T-cell (primary cell): ENCODE measurements at places on chromosomes 16 and 17. TPM values are rescaled to one million over a fixed set of nuclear protein-coding genes. Genes with fewer than 3 reads are reported as not detected.

GRCh38 chr16:4510747-4511426 is 27.7 kb downstream of the CDIP1 start:
- H3K27ac ChIP-seq, result no peak overlapping the region
- peaks cover 74% of the 10 kb centered on the region for H3K36me3 ChIP-seq
- no peaks in the 10 kb centered on the region for H3K27me3 ChIP-seq
- no peak overlapping the region for H3K4me3 ChIP-seq

- no peaks in the 10 kb centered on the region for H3K36me3 ChIP-seq
- no peak overlapping the region for H3K27ac ChIP-seq
- no peaks in the 10 kb centered on the region for H3K27me3 ChIP-seq
- no peak overlapping the region for H3K4me3 ChIP-seq
These were observed 164.1 kb upstream of the TOM1L1 start for GRCh38 chr17:54736573-54736972.

DNA sequence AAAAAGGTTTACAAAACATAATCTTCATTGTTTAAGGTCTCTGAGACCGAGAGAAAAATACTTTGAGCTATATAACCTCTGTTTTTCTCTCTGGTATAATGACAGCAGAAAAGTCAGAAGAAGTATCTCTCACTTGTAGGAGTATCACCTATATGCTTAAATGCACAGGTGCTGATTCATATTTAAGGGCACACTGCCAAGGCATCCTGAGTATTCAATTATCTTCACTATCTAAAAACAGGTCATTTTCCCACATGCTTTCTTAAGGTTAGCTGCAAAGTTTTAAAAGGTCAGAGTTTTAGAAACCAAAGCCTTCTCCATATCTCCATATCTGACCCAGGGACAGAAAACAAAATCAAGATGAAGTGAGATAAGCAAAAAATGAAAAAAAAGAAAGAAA is 99.3 kb upstream of the C17orf78 start:
- H3K27me3 ChIP-seq, result no peaks in the 10 kb centered on the region
- no peak for DNase-seq
- no peak overlapping the region for H3K27ac ChIP-seq
- peaks cover 2% of the 10 kb centered on the region for H3K36me3 ChIP-seq
- H3K4me1 ChIP-seq, result no peaks in the 10 kb centered on the region

- H3K27ac ChIP-seq, result no peak overlapping the region
- no peaks in the 10 kb centered on the region for H3K36me3 ChIP-seq
- H3K27me3 ChIP-seq, result no peaks in the 10 kb centered on the region
These were observed 330.0 kb upstream of the SOX9 start for GRCh38 chr17:71790791-71791190.

DNA sequence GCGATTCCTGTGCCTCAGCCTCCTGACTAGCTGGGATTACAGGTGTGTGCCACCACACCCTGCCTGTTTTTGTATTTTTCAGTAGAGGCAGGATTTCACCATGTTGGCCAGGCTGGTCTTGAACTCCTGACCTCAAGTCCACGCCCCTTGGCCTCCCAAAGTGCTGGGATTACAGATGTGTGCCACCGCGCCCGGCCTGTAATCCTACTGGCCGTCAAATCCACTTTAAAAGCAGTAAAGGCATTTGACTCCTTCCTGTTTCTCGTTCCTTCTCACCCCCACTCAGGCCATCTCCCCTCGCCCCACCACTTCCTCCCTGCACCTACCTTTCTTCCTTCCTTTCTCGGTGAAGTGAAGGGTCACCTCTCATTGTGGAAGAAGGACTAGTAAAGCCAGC is 69.4 kb upstream of the CREBBP start:
- no peak for DNase-seq
- H3K4me3 ChIP-seq, result no peak overlapping the region
- H3K4me1 ChIP-seq, result peaks cover 2% of the 10 kb centered on the region
- H3K27me3 ChIP-seq, result no peaks in the 10 kb centered on the region
- H3K36me3 ChIP-seq, result no peaks in the 10 kb centered on the region

GRCh38 chr16:58345574-58346354 is 46.5 kb upstream of the GINS3 start:
- H3K4me1 ChIP-seq, result no peaks in the 10 kb centered on the region
- no peaks in the 10 kb centered on the region for H3K36me3 ChIP-seq
- H3K4me3 ChIP-seq, result no peak overlapping the region
- DNase-seq, result no peak
- no peak overlapping the region for H3K27ac ChIP-seq

DNA sequence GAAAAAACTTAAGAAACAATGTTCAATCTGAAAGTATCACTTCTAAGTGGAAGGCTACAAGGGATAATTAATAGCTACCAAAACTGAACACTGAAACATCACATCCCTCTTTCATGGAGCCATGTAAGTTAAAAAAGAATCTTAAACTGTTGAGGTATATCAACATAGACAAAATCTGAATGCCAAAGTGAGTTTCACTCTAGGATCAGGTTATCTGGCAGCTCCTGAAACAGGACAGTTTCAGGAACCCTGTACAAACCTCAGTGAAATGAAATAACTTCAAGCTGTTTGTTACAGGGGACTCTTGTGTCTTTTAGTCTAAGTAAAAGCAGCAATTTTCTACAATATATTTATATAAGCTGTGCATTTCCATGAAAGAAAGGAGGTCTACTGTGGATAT is 73.2 kb downstream of the KANSL1 start:
- no peaks in the 10 kb centered on the region for H3K27me3 ChIP-seq
- H3K4me1 ChIP-seq, result peaks cover 38% of the 10 kb centered on the region
- no peak overlapping the region for H3K4me3 ChIP-seq
- no peak overlapping the region for H3K27ac ChIP-seq
- no peak for DNase-seq

DNA sequence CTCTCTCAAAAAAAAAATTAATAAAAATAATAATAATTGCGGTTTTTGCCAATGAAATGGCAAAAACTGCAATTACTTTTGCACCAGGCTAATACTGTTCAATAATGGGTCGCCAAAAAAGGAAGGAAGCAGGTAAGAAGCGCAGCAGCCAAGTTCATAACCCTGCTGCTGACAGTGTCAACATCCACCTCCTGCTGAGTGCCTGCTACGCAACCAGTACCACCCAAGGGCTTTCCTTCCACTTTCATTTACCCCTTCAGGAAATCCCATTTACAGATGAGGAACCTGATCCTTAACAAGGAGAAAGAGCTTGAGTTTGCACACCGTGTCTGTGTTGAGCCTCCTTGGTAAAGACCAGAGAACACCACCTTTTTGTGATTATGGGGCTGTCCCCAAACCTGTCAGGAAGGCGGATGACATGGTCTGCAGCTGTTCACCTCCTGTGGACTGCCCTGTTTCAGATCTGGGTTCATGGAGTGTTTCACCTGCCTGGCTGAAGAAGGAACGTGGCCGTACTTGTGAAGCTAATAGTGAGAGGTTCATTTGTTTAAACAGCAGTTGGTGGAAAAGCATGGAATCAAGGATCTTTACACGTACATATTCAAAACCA is 378.0 kb downstream of the SLC39A11 start:
- no peak for DNase-seq
- no peaks in the 10 kb centered on the region for H3K36me3 ChIP-seq
- no peak overlapping the region for H3K27ac ChIP-seq
- H3K27me3 ChIP-seq, result no peaks in the 10 kb centered on the region
- H3K4me1 ChIP-seq, result peaks cover 6% of the 10 kb centered on the region

DNA sequence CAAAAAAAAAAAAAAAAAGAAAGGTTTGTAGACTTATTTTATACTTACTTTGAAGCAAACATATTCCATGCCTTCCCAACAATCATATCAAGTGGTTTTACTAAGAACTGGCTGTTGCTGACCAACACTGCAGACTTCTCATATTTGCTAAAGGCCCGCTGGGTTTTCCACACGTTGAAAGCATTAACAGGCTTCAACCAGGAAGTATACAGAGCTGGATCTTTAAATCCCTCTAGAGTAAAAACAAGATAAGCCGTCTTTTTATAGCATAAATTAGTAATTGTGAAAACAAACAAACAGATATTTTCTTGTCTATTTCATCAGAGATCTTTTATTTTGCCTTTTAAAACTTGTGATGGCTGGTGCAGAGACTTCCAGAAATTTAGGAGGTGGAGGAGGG is 29.1 kb downstream of the TUBD1 start:
- peaks cover 7% of the 10 kb centered on the region for H3K36me3 ChIP-seq
- no peaks in the 10 kb centered on the region for H3K4me1 ChIP-seq
- H3K27ac ChIP-seq, result no peak overlapping the region
- H3K27me3 ChIP-seq, result no peaks in the 10 kb centered on the region

GRCh38 chr17:49556223-49556943 is 19.3 kb upstream of the NXPH3 start:
- H3K27ac ChIP-seq, result no peak overlapping the region
- peak; percentile 69 for DNase-seq
- H3K4me1 ChIP-seq, result peaks cover 10% of the 10 kb centered on the region
- H3K36me3 ChIP-seq, result no peaks in the 10 kb centered on the region

DNA sequence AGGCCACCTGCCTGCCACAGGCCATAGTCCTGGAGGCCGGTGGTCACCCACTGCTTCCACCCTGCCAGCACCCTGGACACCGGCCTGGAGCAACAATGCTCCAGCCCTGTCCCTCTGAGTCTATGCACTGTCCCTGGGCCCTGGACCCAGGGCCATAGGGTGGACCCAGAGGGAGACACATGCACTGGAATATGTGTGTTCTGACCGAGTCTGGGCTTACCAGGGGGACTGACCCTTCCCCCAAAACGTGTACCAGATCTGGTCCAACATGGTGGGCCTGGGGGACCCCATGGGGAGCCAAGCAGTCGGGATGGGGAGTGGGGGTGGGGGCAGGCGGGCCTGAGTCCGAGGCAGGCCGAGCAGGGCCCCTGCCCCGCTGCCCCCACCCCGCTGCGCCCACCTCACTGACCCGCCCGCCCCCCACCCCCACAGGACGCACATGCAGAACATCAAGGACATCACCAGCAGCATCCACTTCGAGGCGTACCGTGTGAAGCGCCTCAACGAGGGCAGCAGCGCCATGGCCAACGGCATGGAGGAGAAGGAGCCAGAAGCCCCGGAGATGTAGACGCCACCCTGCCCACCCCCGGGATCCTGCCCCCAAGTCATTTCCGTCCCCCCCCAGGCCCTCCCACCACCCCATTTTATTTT is 357.4 kb downstream of the SEC14L1 start:
- DNase-seq, result no peak
- peaks cover 50% of the 10 kb centered on the region for H3K36me3 ChIP-seq
- H3K27me3 ChIP-seq, result no peaks in the 10 kb centered on the region
- no peak overlapping the region for H3K27ac ChIP-seq
- H3K4me1 ChIP-seq, result peaks cover 32% of the 10 kb centered on the region

DNA sequence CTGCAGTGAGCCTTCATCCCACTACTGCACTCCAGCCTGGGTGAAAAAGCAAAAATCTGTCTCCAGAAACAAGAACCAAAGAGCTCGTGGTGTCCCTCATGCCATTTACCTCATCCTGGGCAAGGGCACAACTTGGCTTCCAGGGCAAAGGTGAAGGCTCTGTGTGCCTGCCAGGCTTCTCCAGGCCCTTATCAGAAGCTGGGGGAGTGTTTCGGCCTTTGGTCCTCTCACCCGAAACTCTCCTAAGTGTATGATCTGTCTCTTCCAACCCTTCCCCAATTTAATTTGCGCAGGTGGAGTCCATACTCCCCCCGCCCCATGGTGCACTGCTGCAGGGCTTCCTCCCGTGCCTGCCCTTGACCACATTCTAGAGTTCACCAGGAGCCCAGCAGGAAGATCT is 1.1 kb downstream of the CES2 start:
- H3K27ac ChIP-seq, result no peak overlapping the region
- H3K27me3 ChIP-seq, result no peaks in the 10 kb centered on the region
- no peak overlapping the region for H3K4me3 ChIP-seq
- H3K36me3 ChIP-seq, result peaks cover 13% of the 10 kb centered on the region

GRCh38 chr17:82062076-82062983 is 3.3 kb downstream of the DUS1L start:
- H3K27me3 ChIP-seq, result no peaks in the 10 kb centered on the region
- peaks cover 16% of the 10 kb centered on the region for H3K36me3 ChIP-seq
- H3K27ac ChIP-seq, result no peak overlapping the region
- peaks cover 39% of the 10 kb centered on the region for H3K4me1 ChIP-seq
- DNase-seq, result no peak

DNA sequence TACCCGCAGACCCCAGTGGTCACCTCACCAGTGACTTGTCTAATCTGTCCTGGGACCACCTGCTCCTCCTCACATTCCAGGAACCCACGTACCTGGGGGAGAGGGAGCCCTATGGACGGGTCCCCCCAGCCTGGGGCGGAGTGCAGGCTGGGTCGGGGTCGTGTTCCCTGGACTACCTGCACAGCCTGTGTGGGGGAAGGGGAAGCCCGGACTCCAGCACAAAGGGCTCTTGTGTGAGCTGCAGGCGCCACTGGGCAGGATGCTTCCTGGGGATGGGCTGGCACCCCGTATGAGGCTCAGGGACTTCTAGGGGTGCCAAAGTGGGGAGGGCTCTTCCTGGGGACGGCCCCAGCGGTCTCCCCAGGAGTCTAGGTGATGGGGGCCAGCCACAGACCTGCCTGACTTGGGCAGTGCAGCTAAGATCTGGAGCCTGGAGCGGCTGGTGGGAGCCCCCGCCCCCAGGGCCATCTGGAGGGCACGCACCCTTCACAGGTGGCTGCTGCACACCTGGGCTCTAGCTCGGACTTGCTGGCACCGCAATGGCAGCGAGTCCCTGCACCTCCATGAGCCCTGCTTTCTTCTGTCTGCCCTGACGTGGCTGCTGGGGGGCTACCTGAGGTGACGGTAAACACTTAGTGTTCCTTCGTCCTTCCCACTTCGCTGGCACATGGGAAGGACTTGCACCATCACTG is 7.5 kb downstream of the VASN start:
- no peak overlapping the region for H3K4me3 ChIP-seq
- DNase-seq, result no peak
- no peak overlapping the region for H3K27ac ChIP-seq

DNA sequence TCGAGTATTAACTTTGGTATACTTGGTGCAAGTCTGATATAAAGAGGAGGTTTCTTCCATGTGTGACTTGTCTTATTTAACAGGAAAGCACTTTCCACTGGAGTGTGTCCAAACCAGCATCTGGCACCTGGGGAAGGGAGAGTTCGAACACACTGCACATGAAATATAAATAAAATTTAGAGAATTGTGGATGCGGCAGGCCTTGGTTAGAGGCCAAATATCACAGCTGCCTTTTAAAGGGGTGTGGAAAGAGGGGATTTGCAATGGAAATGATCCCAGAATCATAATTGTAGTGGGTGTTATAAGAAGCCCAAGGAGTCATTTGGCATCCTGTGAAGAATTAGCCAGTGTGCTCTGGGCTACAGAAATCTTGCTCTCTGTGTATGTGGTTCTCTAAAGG is 4.3 kb upstream of the NXN start:
- no peak overlapping the region for H3K27ac ChIP-seq
- DNase-seq, result no peak
- H3K4me1 ChIP-seq, result peaks cover 15% of the 10 kb centered on the region
- no peaks in the 10 kb centered on the region for H3K27me3 ChIP-seq
- H3K36me3 ChIP-seq, result no peaks in the 10 kb centered on the region

DNA sequence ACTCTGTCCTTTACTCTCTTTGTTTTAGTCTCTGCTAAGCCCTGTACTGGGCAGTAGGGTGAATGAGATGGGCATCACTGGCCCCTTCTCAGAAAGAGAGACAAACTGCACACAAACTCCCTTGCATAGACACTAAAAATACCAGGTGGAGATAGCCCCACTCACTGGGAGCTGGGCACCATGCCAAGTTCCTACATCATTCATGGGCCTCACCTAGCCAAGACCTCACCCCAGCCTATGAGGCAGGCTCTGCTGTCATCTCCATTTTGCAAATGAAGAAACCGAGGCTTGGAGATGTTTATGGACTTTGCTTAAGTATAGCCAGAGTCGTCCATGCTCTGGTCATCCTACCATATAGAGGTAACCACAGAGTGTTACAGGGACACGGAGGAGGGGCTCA is 499.8 kb upstream of the CDH11 start:
- H3K4me1 ChIP-seq, result no peaks in the 10 kb centered on the region
- H3K4me3 ChIP-seq, result no peak overlapping the region
- no peak for DNase-seq
- H3K36me3 ChIP-seq, result no peaks in the 10 kb centered on the region
- H3K27ac ChIP-seq, result no peak overlapping the region
- H3K27me3 ChIP-seq, result no peaks in the 10 kb centered on the region

The CCL7 gene
- not detected for total RNA-seq

The MGAT5B gene
- 0.79 TPM for total RNA-seq

The DUS2 gene
- 17.8 TPM for total RNA-seq

The TP53TG3C gene
- total RNA-seq, result not detected
